ENCODE measurements at places on chromosomes 13 and 19.
A peak's percentile ranks its signal among the peaks of the same experiment; 100 is the strongest.

GRCh38 chr19:55086730-55087541 lies 11.3 kb downstream of the EPS8L1 start:
- DNase-seq = peak; percentile 96

DNA sequence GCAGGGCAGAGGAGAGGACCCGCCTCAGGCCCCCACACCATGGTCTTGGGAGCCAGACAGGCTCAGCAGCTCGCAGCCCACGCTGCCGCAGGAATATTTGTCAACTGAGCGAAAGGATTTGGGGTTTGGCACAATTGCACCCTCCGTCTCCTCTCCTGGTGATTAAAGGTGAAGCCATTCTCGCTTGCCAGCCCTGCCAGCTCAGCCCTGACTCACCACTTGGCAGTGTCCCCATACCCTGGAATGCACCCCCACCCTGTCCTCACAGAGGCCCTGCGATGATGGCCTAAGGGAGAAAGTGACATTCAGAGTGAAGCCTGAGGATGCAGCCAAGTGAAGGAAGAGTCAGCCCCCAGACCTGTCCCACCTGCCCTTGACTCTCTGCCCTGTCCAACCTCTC lies 18.8 kb downstream of the CYTH2 start:
- DNase-seq = peak; percentile 44

GRCh38 chr13:113951246-113951999 lies 22.5 kb downstream of the C13orf46 start:
- DNase-seq = peak; percentile 88

DNA sequence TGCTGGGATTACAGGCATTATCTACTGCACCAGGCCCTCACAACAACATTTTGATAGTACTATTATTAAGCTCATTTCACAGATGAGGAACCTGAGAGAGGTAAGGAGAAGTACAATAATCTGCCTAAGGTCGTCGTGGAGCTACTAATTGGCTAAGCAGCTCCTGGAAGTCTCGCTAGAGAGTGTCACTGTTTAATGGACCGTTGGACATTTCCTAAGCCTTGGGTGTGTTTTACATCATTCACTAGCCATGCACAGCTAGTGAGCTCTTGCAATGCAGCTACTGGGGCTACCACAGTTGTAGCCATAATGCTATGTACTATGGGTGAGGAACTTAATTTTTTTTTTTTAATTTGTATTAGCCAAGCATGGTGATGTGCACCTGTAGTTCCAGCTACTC lies 34.0 kb upstream of the OR1M1 start:
- no peak for DNase-seq

DNA sequence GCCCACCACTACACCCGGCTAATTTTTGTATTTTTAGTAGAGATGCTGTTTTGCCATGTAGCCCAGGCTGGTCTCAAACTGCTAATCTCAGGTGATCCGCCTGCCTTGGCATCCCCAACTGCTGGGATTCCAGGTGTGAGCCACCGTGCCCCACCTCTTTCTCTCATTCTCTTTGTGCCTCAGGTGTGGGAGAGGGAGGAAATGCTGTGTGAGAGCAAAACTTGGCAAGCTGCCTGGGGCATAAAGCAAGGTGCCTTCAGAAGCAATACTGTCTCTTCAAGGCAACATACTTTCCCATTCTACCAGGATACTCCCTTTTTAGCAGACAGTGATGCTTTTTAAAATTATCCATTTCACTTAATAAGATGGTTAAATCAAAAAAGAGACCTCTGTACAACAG lies 53.2 kb upstream of the RFC3 start:
- DNase-seq = no peak

DNA sequence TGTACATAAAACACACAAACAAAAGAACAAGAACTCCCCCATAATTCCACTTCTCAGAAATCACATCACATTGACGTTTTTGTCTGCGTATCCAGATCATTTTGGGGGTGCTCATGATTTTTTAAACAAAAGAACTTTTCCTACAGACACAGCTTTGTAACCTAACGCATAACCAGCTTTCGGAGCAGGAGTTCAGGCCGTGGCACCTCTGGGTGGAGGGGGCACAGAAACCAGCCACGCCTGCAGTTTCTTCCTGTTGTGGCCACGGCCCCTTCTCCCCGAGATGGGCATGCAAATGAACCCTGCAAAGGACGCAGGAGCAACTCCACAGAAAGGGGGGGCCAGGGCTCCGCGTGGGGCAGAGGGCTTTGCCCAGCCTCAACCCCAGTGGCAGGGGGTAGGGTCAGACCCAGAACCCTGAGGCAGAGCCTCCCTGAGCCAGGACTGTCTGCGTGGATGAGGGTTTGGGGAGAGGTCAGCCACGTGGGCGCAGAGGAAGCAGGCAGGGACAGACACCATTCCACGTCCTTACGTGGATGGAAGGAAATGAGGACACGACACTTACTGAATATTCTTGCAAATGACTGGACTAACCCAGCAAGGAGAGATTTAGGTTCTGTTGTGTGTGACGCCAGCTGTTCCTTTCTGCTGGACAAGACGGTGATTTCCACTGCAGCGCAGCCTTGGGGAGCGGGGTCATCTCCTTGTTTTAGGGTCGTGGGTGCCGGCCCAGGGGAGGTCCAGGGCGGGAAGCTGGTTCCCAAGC lies 64.4 kb downstream of the RASA3 start:
- DNase-seq = no peak

GRCh38 chr19:40466219-40466984 lies 399 bp upstream of the SPTBN4 start:
- peak; percentile 13 for DNase-seq

- DNase-seq = no peak
Measured at GRCh38 chr13:51015973-51016372, 95.1 kb downstream of the C13orf42 start.

DNA sequence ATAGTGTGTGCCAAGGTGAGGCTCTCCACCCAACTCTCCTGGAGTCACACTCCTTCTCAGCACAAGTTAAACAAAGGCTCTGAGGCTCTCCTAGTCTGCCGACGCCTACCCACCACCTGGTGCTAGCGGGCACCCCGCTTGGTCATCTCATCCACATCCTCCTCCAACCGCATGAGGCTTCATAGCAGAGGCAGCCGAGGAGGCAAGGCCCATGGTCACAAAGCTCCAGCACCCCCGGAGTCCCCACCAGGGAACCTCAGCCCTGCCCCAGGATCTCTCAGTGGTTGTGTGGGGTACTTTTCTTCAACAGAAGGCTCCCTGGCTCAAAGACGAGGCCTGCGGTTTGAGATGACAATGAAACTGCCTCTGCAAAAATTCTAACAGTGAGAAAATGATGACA lies 43.0 kb downstream of the STK24 start:
- DNase-seq = no peak

DNA sequence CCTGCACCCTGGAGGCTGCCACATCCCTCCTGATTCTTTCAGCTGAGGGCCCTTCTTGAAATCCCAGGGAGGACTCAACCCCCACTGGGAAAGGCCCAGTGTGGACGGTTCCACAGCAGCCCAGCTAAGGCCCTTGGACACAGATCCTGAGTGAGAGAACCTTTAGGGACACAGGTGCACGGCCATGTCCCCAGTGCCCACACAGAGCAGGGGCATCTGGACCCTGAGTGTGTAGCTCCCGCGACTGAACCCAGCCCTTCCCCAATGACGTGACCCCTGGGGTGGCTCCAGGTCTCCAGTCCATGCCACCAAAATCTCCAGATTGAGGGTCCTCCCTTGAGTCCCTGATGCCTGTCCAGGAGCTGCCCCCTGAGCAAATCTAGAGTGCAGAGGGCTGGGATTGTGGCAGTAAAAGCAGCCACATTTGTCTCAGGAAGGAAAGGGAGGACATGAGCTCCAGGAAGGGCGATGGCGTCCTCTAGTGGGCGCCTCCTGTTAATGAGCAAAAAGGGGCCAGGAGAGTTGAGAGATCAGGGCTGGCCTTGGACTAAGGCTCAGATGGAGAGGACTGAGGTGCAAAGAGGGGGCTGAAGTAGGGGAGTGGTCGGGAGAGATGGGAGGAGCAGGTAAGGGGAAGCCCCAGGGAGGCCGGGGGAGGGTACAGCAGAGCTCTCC lies 6.9 kb upstream of the CEACAM5 start:
- DNase-seq = no peak

- DNase-seq = peak; percentile 58
Measured at GRCh38 chr13:35818633-35819067, 312.5 kb downstream of the DCLK1 start.

DNA sequence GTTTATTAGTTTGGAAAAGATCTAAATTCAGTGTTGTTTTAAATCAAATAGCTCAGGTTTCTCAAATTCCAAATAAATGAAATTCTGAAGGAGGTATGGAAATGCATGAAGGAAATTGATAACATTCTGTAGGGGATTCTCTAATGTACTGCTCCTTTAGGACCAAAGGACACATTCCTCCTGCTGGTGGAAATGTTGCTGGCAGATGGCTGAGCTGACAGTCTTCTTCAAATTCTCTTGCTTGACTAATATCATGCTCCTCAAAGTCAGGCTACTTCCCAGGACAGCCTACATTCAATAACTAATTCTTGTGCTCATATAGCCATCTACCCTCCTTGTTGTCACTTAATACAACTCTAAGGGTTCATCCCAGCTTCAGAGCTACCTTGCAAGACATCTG lies 1118.5 kb downstream of the PCDH9 start:
- DNase-seq = no peak

- no peak for DNase-seq
Measured at GRCh38 chr13:109684084-109684823, 102.1 kb downstream of the IRS2 start.

Data from lung microvascular endothelial cell (primary cell).